ENCODE measurements at places on chromosomes 6 and 20.
A peak's percentile ranks its signal among the peaks of the same experiment; 100 is the strongest.

- DNase-seq: no peak
Measured at GRCh38 chr20:63125838-63126601, 89.9 kb downstream of the YTHDF1 start.

DNA sequence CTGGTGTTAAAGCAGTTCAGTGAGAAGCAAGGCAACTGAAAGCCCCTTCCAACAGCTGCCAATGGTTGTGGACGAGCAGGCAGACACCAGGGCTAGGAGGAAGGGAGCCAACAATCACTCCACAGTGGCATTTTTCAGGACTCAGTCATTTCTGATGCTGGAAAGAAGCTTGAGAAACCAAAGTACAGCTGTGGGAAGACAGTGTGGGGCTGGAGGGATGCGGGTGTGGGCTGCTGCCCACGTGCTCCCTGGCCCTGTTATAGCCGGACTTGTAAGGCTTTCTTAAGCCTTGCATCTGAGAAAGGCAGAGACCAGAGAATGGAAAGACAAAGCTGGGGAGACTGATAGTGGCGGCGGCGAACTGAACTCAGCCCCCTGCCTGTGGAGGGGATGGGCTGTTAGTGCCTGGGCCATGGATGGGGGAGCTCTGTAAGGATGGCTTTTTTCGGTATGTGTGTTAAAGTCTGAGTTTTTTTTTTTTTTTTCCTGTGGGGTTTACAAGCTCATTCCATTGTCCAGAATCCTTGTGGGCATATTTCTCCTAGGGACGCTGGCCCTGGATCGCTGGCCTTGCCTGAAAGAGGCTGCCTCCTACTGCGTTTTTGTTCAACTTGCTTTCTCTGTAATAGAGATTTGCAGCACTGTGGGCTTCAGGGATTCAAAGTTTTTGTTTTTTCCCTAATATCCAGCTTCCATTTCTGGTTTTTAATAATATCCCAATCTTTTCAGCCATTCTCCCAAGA lies 91.7 kb downstream of the GJA10 start:
- no peak for DNase-seq

- no peak for DNase-seq
Measured at GRCh38 chr6:164346631-164347030, 932.1 kb downstream of the QKI start.

DNA sequence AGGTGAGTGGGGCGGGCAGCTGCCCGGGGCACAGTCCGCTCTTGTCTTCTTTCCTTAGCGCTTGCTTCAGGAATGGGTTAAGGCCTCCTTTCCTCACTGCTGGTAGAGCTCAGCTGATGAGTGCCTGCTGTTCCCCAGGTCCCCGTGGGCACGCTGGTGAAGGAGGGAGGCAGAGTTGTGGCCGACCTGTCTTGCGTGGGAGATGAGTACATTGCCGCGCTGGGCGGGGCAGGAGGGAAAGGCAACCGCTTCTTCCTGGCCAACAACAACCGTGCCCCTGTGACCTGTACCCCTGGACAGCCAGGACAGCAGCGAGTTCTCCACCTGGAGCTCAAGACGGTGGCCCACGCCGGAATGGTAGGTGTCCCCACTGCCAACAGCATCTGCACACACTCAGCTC lies 15.7 kb downstream of the MTG2 start:
- no peak for DNase-seq

- no peak for DNase-seq
Measured at GRCh38 chr6:156899071-156899470, 121.9 kb downstream of the ARID1B start.

- DNase-seq: no peak
Measured at GRCh38 chr6:151181706-151182363, 57.9 kb upstream of the AKAP12 start.

GRCh38 chr6:43254138-43254817 lies 11.0 kb downstream of the TTBK1 start:
- DNase-seq: no peak

- DNase-seq: no peak
Measured at GRCh38 chr6:157322792-157323254, 496 bp downstream of the TMEM242 start.

DNA sequence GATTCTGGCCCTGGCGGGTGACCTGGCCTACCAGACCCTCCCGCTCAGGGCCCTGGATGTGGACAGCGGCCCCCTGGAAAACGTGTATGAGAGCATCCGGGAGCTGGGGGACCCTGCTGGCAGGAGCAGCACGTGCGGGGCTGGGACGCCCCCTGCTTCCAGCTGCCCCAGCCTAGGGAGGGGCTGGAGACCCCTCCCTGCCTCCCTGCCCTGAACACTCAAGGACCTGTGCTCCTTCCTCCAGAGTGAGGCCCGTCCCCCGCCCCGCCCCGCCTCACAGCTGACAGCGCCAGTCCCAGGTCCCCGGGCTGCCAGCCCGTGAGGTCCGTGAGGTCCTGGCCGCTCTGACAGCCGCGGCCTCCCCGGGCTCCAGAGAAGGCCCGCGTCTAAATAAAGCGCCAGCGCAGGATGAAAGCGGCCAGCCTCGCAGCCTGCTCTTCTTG lies 868 bp upstream of the SLC2A4RG start:
- no peak for DNase-seq

GRCh38 chr6:105107207-105107606 lies 72.6 kb downstream of the POPDC3 start:
- no peak for DNase-seq

GRCh38 chr6:85580878-85581267 lies 12.8 kb downstream of the SNX14 start:
- no peak for DNase-seq

GRCh38 chr6:124683507-124683906 lies 278.7 kb upstream of the RNF217 start:
- no peak for DNase-seq

DNA sequence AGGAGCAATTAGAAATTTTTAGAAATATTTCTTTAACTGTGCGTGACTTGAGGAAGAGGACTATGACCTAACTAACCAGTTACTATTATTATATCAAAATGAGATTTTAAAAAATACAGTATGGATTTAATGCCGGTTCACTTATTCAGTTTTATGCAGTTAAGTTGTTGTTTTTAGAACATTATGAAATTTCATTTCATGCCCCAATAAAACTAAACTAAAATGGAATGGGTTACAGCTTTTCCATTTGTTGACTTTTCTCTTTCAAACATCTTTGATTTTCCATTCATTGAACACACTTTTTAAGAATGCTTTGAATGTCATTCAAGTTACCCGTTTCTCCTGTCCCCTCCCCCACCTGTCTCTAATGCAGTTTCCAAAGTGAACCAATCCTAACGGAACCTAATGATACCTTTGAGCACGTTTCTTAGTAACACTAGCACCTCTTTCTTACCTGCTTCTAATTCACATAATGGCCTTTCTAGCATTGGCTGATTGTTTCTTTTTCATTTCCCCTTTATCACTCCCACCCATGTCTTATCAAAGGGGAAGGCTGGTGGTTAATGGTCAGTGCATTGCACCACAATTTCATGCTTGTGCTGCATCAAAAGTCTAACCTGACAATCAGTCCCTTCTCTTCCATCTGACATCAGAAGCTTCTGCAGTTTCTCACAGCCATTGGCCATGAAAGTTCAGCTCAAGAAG lies 262.2 kb upstream of the TAB2 start:
- no peak for DNase-seq

GRCh38 chr20:47032933-47033578 lies 138.4 kb downstream of the EYA2 start:
- no peak for DNase-seq

- no peak for DNase-seq
Measured at GRCh38 chr6:19713411-19713810, 123.8 kb upstream of the ID4 start.

- DNase-seq: no peak
Measured at GRCh38 chr20:479487-479886, 17.2 kb upstream of the TBC1D20 start.

DNA sequence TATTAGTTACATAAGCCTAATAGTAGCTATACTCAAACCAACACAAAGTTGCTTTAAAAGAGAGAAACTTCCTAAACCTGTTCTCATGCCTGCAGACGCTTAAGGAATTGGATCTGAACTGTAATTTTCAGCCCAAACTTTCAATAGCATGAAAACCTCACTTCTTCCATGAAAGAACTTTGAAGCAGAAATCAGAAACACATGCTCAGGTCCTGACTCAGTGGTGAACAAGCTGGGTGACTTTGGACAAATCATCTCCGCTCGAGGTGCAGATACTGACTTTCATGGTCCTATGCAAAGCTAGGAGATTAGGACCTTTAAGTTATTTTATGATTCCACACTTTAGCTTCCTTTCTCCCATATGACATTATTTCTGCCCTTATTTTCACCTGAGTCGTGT lies 36.5 kb downstream of the NOX3 start:
- DNase-seq: no peak

DNA sequence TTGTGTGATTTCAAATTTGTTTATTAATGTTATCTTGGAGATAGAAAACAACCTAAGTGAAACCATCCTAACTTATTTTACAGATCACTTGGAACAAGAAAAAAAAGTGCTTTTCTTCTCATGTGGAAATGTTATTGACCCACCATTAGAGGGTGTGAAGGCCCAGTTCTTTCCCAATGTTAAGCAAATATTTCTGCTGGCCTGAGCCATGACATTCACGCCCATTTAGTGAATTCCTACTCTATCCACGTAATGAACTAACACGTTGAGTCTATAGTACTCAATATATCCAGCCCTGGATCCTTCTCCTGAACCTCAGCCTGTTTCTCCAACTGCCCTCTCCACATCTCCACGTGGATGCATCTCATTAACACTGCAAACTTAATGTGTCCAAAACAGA lies 180.6 kb upstream of the ZFP64 start:
- no peak for DNase-seq

- DNase-seq: no peak
Measured at GRCh38 chr6:151534576-151534975, 40.8 kb downstream of the CCDC170 start.

GRCh38 chr6:156485150-156485549 lies 292.0 kb upstream of the ARID1B start:
- DNase-seq: no peak

DNA sequence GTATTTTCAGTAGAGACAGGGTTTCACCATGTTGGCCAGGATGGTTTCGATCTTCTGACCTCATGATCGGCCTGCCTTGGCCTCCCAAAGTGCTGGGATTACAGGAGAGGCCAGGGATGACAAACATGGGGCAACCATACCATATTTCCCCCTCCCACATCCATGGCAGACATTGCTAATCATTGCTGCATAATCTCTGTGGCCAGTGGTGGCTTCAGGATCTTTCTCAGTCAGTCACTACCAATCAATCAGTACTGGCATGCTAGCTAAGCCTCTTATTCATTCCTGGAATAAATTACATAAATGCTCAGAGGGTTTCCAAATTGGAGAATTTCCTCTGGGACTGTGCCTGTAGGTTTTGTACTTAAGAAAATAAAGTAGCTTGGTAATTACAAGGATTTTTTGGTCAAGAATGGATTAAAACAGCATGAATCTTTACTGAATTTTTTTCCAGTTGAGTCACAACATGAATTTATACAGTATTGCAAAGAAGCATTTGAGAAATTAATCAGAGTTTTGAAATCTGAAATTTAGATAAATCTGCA lies 138.1 kb downstream of the FNDC1 start:
- no peak for DNase-seq

- DNase-seq: peak; percentile 32
Measured at GRCh38 chr6:73262671-73263569, at the start of gene KHDC1. Gene KHDC1, minus strand, starts transcription at chr6:73263196. Its CDS starts 20,679 bp downstream, at chr6:73242517.

- no peak for DNase-seq
Measured at GRCh38 chr6:37513576-37513975, 13.9 kb upstream of the CCDC167 start.

DNA sequence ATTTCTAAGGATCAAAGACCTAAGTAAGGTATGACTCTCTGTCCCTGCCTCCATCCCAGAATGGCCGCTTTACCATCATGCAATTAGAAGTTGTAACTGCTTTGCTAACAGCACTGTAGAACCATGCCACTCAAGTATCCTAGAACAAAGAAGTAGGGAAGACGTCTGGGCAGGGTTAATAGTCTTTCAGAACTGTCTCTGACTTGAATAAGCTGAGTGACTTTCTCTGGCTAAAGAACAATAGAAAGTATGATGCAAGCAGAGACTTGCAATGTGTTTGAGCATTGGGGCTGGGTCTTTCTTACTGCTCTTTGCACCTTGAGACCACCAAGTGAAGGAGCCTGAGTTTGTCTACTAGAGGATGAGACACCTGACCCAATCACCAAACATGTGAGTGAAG lies 279.6 kb upstream of the JAG1 start:
- DNase-seq: no peak

- no peak for DNase-seq
Measured at GRCh38 chr6:10526156-10526555, 5.0 kb downstream of the GCNT2 start.

DNA sequence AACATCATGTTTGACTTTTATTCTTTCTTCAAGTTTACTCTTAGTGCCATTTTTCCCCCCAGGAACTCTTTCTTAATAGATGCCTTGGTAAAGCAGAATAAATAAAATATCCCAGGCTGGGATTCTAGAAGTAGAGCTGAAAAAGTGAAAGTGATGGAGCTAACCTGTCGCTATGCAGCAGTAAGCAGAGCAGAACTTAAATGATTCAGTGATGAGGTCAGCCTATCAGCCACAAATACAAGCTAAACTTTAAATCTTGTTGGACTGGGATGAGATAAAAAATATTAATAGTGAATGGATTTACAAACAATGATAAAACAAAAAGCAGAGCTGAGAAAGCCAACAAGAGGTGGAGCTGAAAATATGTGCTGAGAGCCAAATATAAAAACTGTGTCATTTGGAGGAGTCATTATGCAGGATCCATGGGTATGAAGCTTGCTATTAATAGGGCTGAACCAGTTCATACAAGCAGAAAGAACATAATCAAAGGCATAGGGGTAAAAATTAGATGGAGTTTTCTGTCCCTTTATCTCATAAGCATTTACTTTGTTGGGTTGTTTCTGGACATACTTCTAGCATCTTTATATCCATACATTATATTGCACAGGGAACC lies 877.8 kb downstream of the EPHA7 start:
- no peak for DNase-seq

DNA sequence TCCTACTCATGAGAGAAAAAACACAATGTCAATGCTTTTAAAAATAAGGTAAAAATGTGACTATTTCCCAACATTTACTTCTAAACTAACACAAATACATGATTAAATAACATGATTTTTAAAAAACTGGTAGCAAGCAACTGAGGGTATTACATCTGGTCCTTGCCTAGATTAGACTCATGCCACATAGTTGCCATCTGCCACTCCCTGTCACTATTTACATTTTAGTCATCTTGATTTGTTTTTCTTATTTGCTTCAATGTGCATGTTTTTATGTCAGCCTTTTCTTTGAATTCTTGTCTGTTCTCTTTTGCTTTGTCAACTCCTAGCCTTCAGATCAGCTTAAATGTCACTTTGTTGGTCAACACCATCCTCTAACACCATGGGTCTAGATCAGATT lies 207.0 kb upstream of the SIM1 start:
- DNase-seq: no peak

DNA sequence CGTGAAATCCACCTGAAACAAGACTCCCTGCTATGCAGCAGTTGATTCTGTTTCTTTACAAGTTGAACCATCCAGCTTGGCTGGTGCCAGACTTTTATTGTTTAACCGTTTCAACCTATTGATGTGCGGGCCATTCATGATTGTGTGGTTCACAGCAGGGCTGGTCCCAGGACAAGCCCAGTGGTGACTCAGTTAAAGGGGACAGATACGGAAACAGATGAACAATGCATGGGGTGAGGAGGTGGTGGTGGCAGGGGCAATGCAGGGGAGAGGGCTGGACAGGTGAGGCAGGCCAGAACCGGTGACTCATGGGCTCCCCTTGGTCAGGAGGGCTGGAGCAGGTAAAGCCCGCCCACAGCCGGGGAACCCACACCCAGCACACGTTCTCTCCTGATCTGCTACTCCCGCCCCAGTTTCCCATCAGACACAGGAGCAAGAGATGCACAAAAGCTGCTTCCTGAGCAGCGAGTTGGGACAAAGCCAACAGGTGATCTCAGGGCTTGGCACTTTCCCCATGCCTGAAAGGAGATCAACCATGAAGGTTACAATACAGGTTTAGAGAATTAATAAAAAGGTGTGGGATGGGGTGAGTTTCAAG lies 232.2 kb downstream of the LY86 start:
- no peak for DNase-seq
